ENCODE measurements at places on chromosomes 5 and 9.

- DNase-seq = no peak
Observed at GRCh38 chr9:21591221-21592062, 109.3 kb upstream of the IFNE start.

- DNase-seq = no peak
Observed at GRCh38 chr5:142530904-142531303, 155.0 kb downstream of the FGF1 start.

DNA sequence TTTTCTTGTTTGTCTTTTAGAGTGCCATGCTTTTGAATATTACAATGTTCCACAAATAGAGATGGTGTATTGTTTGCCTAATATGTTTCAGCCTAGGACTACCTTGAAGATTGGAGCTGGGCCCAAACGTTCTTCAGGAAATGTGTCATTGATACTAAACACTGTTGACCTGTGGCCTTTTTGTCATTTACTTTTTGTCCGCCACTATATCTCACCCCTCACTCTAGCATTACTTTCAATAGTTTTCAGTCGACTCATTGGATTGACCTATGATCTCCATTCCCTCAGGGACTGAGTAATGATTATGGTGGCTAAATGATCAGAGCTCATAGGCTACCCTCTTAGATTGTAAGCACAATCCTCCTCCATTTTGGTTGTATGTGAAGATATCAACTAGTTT is 115.8 kb downstream of the NUDT12 start:
- no peak for DNase-seq

DNA sequence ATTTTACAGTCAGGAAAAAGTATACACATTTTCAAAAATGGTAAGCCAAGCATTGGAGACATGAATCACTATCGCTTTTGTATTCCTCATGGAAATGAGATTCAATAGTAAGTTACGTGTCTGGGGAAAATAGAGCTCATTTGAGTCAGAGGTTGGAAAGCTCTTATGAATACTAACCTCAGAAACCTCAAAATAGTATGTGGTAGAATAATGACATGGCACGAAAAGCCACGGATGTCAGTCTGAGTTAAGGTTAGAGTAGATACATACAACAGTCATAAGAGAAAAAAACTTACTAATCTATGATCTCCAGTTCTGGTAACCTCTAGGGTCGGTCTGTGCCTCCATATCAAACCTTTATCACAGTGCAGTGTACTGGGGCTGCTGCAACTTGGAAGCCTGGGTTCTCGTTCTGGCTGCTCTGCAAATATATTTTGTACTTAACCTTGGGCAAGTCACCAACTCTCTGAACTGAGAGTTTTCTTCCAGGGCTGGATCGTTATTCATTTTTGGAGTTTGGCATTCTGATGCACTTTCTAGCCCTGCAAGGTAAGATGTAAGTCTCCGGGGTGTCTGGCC is 31.8 kb downstream of the MAP1B start:
- DNase-seq = peak; percentile 23

DNA sequence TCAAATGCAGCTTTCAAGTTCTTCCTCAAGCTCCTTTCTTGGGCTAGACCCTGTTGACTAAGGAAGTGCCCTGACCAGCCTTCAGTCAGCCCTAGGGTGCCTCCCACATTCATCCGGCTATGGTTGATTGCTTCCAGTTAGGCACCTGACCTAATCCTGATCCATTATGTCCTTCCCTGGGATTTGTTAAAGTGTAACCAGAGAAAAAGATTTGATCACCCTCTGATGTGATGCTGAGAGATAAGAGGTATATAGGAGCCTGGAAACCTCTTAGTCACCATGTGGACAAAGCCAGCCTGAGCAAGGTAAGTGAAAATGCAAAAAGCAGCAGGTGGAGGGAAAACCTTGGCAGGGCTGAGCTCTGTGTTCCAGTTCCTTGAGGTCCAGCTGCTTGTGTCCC is 178.8 kb upstream of the ERCC6L2 start:
- no peak for DNase-seq

DNA sequence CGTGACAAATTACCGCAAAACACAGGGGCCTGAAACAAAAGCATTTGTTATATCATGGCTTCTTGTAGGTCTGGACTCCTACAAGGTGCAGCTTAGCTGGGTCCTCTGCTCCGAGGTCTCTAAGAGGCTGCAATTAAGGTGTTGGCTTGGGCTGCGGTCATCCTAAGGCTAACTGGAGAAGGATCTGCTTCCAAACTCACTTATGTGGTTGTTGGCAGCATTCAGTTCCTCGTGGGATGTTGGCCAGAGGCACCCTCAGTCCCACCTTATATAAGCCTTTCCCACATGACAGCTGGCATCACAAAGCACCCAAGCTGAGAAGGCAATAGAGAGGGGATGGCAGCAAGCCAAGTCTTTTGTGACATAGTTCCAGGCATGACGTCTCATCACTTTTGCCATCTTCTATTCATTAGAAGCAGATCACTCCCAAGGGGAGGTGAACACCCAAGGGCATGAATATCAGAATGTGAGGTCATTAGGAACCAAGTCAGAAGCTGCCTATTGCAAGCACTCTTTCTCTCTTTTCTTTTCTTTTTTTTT is 47.9 kb upstream of the ZBTB43 start:
- DNase-seq = no peak

- DNase-seq = no peak
Observed at GRCh38 chr5:151615431-151615830, 24.3 kb upstream of the FAT2 start.

GRCh38 chr9:88319936-88320747 is 68.1 kb upstream of the SPIN1 start:
- no peak for DNase-seq

DNA sequence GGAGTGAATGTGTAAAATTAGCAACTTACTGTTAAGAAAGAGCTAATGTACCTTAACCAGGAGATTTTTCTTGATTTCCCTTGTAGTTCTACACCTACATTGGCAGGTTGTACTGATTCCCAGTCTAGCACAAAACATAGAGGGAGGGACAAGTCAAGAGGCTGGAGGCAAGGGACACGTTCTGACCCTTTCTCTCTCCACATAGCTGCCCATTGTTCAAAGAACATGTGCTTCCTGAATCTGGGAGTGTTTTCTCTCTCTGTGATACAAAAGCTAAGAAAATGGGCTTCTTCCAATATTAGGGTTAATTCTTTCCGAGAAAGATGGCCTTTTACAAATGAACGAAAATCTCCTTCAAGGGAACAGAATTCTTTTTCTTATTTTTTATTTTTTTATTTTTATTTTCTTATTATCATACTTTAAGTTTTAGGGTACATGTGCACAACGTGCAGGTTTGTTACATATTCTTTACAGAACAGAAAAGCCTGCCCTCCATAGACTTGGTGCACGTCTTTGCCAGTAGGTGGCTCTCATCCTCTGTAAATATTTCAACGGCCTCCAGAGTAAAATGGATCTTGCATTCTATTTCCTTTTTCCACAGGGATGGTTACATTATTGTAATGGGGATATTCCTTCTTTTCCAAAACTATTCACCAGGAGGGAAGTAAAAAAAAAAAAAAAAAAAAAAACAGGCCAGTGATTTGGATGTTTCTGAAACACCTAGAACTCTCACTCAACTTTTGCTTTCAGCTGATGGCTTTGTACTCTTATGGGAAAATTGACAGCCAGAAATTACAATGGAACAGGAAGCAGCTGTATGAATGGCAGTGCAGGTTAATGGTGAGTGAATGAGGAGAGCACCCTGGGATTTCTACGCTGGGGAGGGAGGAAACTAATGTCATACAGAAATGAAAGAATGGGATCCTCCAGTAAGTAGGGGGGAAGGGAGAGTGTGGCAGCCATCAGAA is 13.1 kb upstream of the IFNA5 start:
- DNase-seq = no peak

DNA sequence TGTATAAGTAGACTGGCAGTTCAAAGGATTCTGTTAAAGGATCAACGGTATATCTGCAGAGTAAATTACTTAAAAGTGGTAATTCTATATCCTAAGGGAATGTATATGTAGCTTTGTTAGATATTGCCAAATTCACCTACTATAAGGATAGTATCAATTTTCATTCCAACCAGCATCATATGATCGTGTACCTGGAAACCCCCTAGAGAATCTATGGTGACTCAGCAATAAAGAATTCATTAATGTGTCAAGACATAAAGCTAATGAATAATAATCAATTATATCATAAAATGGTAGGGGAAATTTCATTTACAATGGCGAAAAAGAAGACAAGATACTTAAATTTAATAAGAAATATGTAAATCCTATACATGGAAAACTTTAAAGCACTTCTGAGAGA is 234.1 kb upstream of the ACTBL2 start:
- DNase-seq = no peak

DNA sequence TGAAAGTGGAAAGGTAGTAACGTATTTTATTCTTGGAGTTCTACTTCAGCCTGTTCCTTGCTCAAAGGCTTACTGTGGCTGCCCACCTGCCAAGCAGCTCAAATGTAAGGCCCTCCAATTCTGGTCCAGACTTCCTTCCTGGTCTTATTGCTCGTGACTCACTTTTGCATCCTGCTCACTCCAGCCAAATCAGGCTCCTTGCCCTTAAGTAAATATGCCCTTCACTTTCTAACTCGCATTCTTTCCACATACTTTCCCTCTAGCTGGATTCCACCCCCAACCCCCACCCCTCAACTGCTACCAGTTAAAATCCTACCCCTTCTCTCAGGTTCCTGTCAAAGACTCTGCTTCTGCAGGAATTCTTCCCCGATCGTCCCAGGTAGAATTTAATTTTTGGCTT is 96.6 kb downstream of the GALNT10 start:
- DNase-seq = no peak

DNA sequence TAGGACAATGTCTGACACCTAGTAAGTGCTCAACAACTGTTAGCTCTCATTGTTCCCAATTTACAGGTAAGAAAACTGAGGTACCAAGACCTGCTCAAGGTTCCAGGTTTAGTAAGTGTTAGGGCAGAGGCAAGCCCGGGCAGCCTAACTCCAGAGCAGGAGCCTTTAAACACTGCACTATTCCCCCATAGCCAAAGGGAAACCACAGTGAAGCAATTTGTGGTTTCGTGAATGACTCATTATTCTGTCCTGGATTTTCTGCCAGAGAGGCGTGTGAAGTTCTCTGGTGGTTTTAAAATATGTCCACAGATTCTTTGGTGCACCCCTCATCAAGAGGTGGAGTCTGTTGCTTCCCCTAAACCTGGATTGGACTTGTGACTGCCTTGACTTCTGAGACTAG is 1.0 kb upstream of the MCC start:
- peak; percentile 34 for DNase-seq

DNA sequence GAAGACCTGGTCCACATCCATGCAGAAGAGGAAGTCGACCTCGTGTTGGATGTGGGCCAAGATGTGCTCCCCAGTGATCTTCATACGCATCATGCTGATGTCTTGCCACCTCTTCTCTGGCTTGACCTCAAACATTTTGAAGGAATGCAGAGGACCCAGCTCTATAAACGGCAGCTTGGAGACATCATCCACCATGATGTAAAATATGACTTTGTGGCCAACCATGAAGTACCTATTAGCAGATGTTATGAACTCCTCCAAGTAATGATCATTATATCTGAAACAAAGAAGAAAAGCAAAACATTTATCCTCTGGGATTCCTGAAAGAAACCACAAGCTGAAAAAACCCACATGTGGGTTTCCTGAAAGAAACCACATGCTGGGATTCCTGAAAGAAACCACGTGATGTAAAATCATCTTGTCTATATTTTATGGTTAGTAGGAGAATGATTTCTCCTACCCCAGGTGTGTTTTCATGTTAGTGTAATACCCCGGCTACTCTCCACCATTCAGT is 52.3 kb downstream of the GGTA1 start:
- DNase-seq = no peak

- no peak for DNase-seq
Observed at GRCh38 chr5:107302441-107302840, 368.3 kb downstream of the EFNA5 start.

GRCh38 chr5:151195622-151196021 is 28.3 kb downstream of the CCDC69 start:
- peak; percentile 10 for DNase-seq

DNA sequence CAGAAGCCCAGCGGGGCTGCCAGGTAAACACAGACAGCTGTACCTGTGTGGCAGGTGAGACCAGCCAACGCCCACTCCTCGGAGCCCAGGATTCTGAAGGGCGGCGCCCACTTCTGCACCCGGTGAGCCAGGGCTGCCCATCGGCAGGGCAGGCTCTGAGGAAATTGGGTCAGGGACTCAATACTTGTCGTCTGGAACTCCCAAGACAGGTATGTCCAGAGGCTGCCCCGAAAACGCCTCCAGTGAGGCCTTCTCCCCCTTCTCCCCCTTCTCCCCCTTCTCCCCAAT is 19.8 kb downstream of the GLT6D1 start:
- DNase-seq = no peak

GRCh38 chr9:85905957-85906356 is 35.0 kb upstream of the NAA35 start:
- DNase-seq = no peak

DNA sequence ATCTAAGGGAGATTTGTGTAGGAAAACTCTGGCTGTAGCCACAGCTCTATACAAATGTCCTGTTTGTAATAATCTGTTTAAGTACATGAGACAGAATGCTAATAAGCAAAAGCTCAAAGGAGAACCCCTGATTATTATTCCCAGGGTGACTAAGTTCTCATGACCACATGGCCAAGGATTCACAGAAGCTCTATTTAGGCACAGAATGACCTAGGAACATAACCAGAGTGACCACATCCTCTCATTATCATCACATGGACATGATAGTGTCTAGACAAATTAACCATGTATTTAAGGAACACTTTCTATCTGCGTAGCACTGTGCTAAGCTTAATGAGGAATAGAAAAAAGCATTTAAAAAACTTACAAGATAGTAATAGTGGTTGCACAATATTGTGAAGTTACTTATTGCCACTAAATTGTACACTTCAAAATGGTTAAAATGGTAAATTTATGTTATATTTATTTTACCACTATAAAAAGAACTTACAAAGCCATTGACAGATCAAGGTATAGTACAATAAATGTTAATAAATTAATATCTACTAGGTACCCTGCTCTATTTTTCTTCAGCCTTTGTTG is 56.3 kb downstream of the STX17 start:
- DNase-seq = no peak

DNA sequence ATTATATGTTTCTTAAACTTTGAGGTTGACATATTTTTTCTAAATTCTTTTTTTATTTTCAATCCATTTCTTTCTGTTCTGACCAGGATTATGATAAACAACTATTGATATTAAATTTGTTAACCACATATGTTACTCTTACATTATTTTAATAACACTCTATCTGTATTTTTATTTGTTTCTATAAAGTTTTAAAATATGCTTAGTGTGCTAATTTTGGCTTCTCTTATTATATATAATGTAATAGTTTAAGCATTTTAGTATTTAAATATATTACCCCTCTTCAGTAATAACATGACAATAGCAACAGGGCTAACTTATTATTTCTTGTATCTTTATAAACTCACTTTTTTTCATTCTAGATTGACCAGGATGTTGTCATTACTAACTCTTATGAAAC is 137.8 kb downstream of the NIPBL start:
- no peak for DNase-seq
